ENCODE measurements at places on chromosomes 4 and X.
A peak's percentile ranks its signal among the peaks of the same experiment; 100 is the strongest.

GRCh38 chr4:84632092-84632491 lies 49.2 kb downstream of the CDS1 start:
- DNase-seq: no peak

DNA sequence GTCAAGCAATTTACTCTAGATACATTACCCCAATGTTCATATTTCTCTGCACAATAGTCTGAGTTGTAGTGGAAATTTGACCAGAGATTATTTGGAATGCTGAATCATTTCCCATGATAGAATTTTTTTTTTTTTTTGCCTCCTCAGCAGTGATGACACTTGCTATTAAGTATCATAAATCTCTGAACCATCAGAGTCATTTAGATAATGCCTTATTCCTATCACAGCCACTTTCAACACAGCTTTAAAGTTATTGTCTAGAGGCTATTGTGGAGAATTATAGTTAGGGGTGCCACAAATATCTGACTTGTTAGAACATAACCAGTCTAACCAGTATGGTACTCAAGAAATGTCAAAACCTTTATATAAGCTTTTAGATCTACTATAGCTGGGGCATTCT lies 79.8 kb downstream of the LCORL start:
- no peak for DNase-seq

- DNase-seq: no peak
Measured at GRCh38 chrX:119694601-119695534, 1.9 kb upstream of the SEPTIN6 start.

DNA sequence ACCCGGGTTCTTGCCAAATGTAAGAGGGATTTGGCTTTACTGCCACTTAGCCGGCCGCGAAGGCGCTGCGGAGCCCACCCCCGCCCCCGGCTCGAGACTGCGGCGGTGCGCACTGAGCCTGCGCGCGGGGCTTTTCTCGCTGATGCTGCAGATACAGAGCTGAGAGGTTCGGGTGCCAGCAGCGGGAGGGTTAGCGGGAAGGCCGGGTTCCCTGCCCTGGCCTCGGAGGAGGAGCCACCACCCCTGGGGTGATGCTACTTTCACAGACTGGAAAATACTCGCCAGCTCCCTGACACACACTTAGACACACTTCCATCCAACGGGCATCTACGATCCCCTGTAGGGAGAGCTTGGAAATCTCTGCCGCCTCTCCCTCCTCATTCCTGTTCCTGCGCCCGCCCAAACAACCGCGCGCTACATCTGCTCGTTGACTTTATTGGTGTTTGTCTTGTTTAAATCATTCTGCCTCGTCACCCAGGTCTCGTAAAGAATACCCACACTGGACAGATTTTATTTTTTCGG lies 2.1 kb upstream of the PCDH7 start:
- DNase-seq: peak; percentile 55

- DNase-seq: no peak
Measured at GRCh38 chrX:51406688-51407519, 74.3 kb downstream of the NUDT10 start.

Data from HAP-1 (cell line).